ENCODE measurements at places on chromosomes 4 and X.
A peak's percentile ranks its signal among the peaks of the same experiment; 100 is the strongest.

DNA sequence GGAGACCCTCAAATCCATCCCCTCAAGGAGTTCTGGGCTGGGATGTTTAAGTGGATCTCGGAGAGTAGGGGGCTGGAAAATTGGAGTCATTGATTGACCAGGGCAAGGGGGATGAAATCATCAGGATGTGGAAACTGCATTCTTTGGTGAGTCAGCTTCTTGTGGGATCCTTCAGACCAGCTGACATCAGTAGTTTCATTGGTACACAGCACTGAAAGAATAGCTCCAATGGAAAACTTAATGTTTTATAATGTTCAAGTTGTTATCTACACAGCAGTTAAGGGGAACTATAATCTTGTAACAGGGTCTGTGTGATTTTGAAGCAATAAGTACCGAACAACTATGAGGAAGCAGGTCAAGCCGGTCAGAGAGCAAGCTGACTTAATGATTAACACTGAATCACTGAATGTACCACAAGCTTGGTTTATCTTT lies 506.1 kb downstream of the RPA4 start:
- H3K27ac ChIP-seq = no peak overlapping the region
- no peaks in the 10 kb centered on the region for H3K4me1 ChIP-seq
- H3K27me3 ChIP-seq = no peaks in the 10 kb centered on the region
- no peaks in the 10 kb centered on the region for H3K36me3 ChIP-seq
- H3K4me3 ChIP-seq = no peak overlapping the region

- no peaks in the 10 kb centered on the region for H3K4me1 ChIP-seq
- peak overlapping the region; percentile 96 for H3K27ac ChIP-seq
- no peaks in the 10 kb centered on the region for H3K27me3 ChIP-seq
- DNase-seq = no peak
- peaks cover 20% of the 10 kb centered on the region for H3K36me3 ChIP-seq
Measured at GRCh38 chrX:23783589-23784469, 856 bp downstream of the SAT1 start.

GRCh38 chr4:157674699-157675098 lies 454.2 kb downstream of the GRIA2 start:
- no peaks in the 10 kb centered on the region for H3K27me3 ChIP-seq
- no peak overlapping the region for H3K27ac ChIP-seq
- no peak for DNase-seq
- no peaks in the 10 kb centered on the region for H3K4me1 ChIP-seq
- no peak overlapping the region for H3K4me3 ChIP-seq

- H3K27ac ChIP-seq = no peak overlapping the region
- H3K36me3 ChIP-seq = no peaks in the 10 kb centered on the region
- H3K4me3 ChIP-seq = no peak overlapping the region
- no peak for DNase-seq
Measured at GRCh38 chr4:176186067-176186466, 9.3 kb downstream of the SPATA4 start.

DNA sequence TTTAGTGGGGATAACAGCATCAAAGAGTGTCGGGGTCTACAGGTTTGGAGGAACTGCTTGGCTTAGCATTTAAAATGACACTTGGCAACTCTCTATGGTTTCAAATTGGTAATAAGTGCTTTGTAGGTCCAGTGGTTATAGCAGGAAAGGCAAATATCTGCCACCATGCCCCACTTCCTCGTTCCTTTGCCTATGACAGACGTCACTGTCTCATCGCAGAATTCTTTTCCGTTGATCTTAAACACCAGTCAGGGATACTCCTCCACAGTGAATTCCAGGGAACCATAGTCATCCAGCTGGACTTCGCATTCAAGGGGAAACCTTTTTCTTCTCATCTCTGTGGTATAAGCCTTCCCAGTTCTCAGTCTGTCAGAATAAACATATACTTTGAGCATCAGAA lies 319.1 kb downstream of the GPAT3 start:
- H3K4me3 ChIP-seq = no peak overlapping the region
- no peaks in the 10 kb centered on the region for H3K27me3 ChIP-seq
- DNase-seq = no peak
- H3K36me3 ChIP-seq = no peaks in the 10 kb centered on the region
- H3K27ac ChIP-seq = no peak overlapping the region

- H3K27me3 ChIP-seq = no peaks in the 10 kb centered on the region
- no peak overlapping the region for H3K4me3 ChIP-seq
- DNase-seq = no peak
- no peaks in the 10 kb centered on the region for H3K4me1 ChIP-seq
Measured at GRCh38 chrX:151488677-151489076, 74.8 kb upstream of the PASD1 start.

DNA sequence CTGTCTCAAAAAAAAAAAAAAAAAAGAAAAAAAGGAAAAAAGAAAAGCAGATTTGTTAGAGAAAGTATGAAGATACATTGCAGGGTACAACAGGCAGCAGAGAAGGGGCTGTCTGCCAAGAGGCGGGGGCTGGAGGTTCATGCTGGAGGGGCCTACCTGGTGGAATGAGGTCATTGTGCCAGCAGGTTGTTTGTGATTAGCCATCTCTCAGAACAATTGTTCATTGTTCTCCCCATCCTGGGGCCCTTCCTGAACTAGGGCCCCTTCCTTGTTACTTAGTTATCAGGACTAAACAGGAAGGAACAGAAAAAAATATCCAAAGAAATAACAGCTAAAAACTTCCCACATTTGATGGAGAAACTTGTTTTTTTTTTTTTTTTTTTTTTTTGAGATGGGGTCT lies 14.0 kb upstream of the GPKOW start:
- no peaks in the 10 kb centered on the region for H3K27me3 ChIP-seq
- no peaks in the 10 kb centered on the region for H3K4me1 ChIP-seq
- peak overlapping the region; percentile 48 for H3K27ac ChIP-seq
- H3K36me3 ChIP-seq = no peaks in the 10 kb centered on the region
- DNase-seq = peak; percentile 37

- DNase-seq = no peak
- no peaks in the 10 kb centered on the region for H3K36me3 ChIP-seq
- H3K4me1 ChIP-seq = no peaks in the 10 kb centered on the region
- H3K27me3 ChIP-seq = no peaks in the 10 kb centered on the region
Measured at GRCh38 chr4:85861064-85861765, 386.3 kb downstream of the ARHGAP24 start.

- H3K27ac ChIP-seq = no peak overlapping the region
- no peaks in the 10 kb centered on the region for H3K27me3 ChIP-seq
- DNase-seq = peak; percentile 6
- H3K4me3 ChIP-seq = no peak overlapping the region
- H3K4me1 ChIP-seq = no peaks in the 10 kb centered on the region
Measured at GRCh38 chr4:149549911-149550310, 265.7 kb downstream of the IQCM start.

- H3K4me1 ChIP-seq = peaks cover 4% of the 10 kb centered on the region
- no peak overlapping the region for H3K27ac ChIP-seq
- no peaks in the 10 kb centered on the region for H3K27me3 ChIP-seq
- H3K4me3 ChIP-seq = no peak overlapping the region
- no peaks in the 10 kb centered on the region for H3K36me3 ChIP-seq
Measured at GRCh38 chr4:184762100-184762499, 28.2 kb upstream of the CENPU start.

GRCh38 chr4:123443401-123444289 lies 47.0 kb downstream of the SPRY1 start:
- peak overlapping the region; percentile 62 for H3K27ac ChIP-seq
- no peaks in the 10 kb centered on the region for H3K27me3 ChIP-seq
- no peaks in the 10 kb centered on the region for H3K36me3 ChIP-seq
- DNase-seq = no peak
- peaks cover 23% of the 10 kb centered on the region for H3K4me1 ChIP-seq

DNA sequence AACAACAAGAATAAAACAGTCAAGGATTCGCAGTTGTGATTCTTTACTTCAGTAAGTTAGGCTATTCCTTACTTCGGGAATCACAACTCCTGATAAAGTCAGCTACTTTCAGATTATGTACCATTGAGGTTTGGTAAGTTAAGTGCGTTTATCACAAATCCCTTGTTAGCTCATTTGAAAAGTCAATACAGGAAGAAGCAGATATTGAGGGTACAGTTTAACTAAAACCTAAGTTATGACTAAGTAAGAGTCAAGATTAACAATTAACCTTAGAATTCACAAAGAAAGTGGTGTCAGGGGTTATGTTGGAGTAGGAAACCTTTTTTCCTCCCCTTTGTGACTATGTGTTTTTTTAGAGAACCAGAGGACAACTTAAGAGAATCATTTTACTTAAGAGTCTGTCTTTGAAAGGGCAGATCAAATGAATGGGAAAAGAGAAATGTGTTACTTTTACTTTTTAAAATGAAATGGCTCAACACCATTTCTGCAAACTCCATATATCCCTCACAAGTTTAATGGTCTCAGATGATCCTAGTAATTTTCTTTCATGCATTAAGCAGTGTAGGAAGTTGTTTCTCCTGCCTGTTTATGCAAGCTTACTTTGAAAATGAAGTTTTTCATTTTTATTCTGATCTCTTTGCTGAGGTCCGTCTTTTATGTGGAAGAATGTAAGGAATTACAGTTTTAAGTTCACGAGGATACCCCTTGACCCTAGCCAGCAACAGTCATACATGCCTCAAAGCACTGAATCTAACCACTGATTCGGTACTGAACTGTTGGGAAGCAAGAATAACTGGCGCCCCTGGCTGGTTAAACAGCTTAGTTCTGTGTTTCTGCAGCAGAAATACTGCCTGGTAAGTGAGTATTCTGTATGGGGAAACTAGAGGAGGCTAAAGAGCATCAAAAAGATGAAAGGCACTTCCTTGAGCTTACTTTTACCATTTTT lies 211.7 kb downstream of the SLC4A4 start:
- no peaks in the 10 kb centered on the region for H3K36me3 ChIP-seq
- H3K27me3 ChIP-seq = no peaks in the 10 kb centered on the region
- no peaks in the 10 kb centered on the region for H3K4me1 ChIP-seq
- DNase-seq = no peak

DNA sequence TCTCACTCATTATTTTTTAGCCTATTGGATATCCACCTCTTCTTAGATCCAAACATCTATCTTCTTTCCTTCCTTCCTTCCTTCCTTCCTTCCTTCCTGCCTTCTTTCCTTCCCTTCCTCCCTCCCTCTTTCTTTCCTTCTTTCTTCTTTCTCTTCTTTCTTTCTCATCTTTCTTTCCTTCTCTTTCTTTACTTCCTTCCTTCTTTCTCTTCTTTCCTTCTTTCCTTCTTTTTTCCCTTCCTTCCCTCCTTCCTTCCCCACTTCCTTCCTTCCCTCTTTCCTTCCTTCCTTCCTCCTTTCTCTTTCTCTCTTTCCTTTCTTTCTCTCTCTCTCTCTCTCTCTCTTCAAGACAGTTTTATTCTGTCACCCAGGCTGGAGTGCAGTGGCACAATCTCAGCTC lies 1239.8 kb downstream of the PCDH7 start:
- no peak overlapping the region for H3K4me3 ChIP-seq
- no peak overlapping the region for H3K27ac ChIP-seq
- H3K27me3 ChIP-seq = no peaks in the 10 kb centered on the region

GRCh38 chrX:46208225-46208854 lies 336.9 kb downstream of the ZNF674 start:
- no peak for DNase-seq
- no peak overlapping the region for H3K27ac ChIP-seq
- H3K4me1 ChIP-seq = no peaks in the 10 kb centered on the region

GRCh38 chrX:98931216-98931615 lies 1478.9 kb downstream of the PCDH19 start:
- no peaks in the 10 kb centered on the region for H3K4me1 ChIP-seq
- H3K27me3 ChIP-seq = no peaks in the 10 kb centered on the region
- H3K27ac ChIP-seq = no peak overlapping the region
- no peak overlapping the region for H3K4me3 ChIP-seq
- no peak for DNase-seq
- H3K36me3 ChIP-seq = no peaks in the 10 kb centered on the region

- H3K27ac ChIP-seq = no peak overlapping the region
- H3K4me1 ChIP-seq = no peaks in the 10 kb centered on the region
- DNase-seq = no peak
- no peak overlapping the region for H3K4me3 ChIP-seq
- H3K36me3 ChIP-seq = no peaks in the 10 kb centered on the region
- H3K27me3 ChIP-seq = no peaks in the 10 kb centered on the region
Measured at GRCh38 chr4:61301271-61301670, 101.1 kb downstream of the ADGRL3 start.

DNA sequence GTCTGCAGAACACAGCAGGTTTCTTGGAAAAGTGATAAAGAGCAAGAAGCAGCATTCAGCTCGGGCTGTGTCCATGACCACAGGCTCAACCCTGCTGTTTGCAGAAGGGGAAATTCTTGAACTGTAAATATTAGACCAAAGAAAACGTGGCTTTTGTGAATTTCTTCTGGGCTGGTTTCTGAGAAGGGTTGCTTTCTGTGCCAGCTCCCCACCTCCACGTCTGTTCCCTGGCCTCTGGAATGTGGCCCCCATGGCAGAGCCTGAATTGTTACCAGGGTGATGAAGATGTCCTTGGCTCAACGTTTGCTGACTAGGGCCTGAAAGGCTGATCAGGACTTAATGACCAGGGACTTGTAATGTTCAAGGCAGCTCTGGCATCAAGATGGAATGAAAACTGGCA lies 116.0 kb downstream of the CPEB2 start:
- H3K27me3 ChIP-seq = no peaks in the 10 kb centered on the region
- H3K36me3 ChIP-seq = no peaks in the 10 kb centered on the region
- DNase-seq = no peak
- no peak overlapping the region for H3K27ac ChIP-seq

GRCh38 chr4:45172636-45173035 lies 446.3 kb upstream of the GNPDA2 start:
- no peak overlapping the region for H3K4me3 ChIP-seq
- DNase-seq = no peak
- H3K4me1 ChIP-seq = no peaks in the 10 kb centered on the region
- H3K27ac ChIP-seq = no peak overlapping the region
- no peaks in the 10 kb centered on the region for H3K27me3 ChIP-seq
